ENCODE measurements at places on chromosomes 7 and 10.

- peak; percentile 18 for DNase-seq
These were observed 122.7 kb downstream of the PRKAG2 start for GRCh38 chr7:151754142-151754590.

DNA sequence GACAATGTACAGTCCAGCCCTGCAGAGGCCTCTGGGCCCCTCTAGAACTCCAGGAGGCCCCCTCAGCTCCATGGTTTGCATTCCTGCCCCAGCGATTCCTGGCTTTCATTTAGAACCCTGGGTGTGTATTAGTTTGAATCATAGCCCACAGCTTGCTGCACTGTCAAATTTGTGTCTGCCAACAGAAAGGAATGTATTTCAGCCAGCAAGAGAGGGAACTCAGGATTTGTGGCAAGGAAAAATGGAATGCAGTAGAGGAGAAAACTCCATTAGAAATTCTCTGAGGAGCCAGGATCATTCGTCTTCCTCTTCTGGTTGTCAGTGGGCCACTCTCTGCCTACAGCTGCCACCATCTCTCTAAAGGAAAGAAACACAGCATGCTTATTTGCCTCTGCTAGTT is 27.9 kb upstream of the WDR11 start:
- DNase-seq: no peak

DNA sequence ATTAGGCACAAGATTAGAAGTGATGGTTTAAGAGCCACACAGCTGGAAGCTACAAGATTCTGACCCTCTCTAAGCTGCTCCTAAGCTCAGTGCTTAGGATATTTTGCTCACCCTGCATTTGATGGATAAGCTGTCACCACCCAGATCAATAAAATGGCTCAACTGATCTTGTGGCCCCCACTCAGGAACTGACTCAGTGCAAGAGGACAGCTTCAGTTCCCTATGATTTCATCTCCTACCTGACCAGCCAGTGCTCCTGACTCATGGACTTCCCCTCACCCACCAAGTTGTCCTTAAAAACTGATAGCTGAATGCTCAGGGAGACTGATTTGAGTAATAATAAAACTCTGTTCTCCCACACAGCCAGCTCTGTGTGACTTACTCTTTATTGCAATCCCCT is 833.8 kb downstream of the GRID1 start:
- no peak for DNase-seq

DNA sequence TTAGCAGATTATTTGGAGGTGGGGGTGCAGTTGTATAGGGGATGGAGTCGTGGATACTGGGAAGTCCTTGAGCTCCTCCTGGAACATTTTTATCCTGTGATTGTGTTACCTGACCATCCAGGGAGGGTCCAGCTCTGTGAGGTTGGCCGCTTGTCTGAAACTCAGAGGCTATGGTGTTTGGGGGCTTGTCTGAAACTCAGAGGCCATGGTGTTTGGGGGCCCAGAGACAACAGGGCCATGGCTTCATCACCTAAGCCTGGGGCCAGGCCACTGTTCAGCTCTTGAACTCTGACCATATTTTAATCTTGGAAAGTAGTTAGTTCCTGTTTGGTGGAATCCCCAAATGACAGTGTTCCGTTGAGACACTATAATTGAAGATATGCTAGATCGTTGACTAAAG is 66.1 kb downstream of the TRRAP start:
- DNase-seq: no peak

DNA sequence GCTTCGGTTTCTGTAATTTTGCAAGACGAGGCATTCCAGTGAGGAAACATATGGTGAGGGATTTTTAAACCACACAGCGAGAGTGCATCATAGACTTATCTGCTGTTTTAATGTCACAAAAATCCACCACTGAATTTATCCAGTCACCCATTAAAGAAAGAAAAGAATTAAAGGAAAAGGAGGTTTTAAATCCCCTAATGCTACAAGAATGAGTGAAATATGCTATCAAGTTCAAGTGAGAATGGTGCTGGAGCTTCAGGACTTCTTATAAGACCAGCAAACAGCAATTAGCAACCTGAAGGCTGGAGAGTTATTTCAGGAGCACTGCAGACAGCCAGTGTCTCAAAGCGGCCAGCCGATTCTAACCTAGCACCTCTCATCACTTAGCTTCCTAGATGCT is 439.1 kb upstream of the MGMT start:
- no peak for DNase-seq

GRCh38 chr7:51075681-51076580 is 240.7 kb downstream of the COBL start:
- no peak for DNase-seq

GRCh38 chr10:127757033-127757432 is 20.0 kb downstream of the FOXI2 start:
- DNase-seq: no peak

- DNase-seq: no peak
These were observed 142.2 kb upstream of the AKR1E2 start for GRCh38 chr10:4683838-4684237.

DNA sequence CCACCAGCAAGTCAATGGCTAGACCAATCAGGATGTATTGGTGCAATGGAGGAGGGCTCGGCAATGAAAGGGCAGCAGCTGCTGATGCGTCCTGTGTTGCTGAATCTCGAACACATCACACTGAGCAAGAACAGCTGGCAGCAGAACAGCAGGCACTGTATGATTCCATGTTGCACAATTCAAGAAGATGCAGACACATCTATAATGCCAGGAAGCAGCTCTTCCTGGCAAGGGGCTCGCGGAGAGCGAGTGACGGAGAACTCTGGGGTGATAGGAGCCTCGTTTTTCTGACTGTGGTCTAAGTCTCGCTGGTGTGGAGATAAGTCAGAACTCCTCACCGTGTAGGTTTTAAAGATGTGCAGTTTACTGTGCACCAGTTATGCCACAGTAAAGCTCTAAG is 24.8 kb upstream of the PFKP start:
- no peak for DNase-seq

DNA sequence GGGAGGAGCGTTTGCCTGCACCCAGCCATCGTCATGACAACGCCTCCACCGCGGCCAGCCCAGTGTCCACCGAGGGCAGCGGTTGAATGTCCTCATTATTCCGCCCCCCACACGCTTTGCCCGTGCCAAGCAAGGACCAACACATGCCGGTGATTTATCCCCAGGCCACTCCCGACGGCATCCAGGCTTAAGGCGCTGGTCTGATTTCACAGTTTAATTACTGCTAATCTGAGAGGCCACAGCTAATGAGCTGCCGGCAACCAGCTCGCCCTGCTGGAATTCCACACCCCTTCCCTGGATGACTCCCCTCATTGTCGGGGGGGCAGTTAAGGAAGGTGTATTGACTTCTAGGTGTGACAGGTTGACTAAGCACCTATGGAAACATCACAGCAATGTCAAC is 432.3 kb downstream of the DNAJB6 start:
- DNase-seq: no peak

- DNase-seq: peak; percentile 62
These were observed 17.8 kb upstream of the ZKSCAN1 start for GRCh38 chr7:99997545-99998137.

- peak; percentile 52 for DNase-seq
These were observed 51.0 kb upstream of the NKX6-2 start for GRCh38 chr10:132836832-132837540.

DNA sequence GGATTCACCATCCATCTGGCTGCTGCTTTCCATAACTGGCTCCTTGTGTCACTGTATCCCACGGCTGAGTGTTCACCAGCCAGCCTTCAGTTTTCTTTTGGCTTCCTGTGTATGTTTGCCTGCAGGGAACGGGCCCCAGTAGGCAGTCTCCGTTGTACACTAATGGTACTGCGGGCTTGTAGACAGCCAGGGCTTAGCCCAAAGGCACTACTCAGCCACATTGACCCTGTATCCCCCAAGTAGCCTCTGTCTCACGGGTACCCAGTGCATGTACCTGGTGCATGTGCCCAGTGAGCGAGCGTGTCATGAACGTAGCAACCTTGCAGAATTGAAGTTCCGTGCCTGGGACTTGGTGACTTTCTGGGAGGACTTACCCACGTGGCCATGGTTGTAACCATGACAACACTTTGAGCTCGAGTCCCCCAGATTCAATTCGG is 6.1 kb downstream of the PFKFB3 start:
- no peak for DNase-seq

- no peak for DNase-seq
These were observed 280.9 kb upstream of the LYZL1 start for GRCh38 chr10:29007748-29008610.

Data from stimulated activated CD4-positive, alpha-beta T cell treated with anti-CD3 and anti-CD28 coated beads, Interleukin-4, amount 100 ng/mL, for 1 hour (primary cell).